ENCODE measurements at places on chromosomes 5 and 9. TPM values are rescaled to one million over a fixed set of nuclear protein-coding genes. Genes with fewer than 3 reads are reported as not detected.

DNA sequence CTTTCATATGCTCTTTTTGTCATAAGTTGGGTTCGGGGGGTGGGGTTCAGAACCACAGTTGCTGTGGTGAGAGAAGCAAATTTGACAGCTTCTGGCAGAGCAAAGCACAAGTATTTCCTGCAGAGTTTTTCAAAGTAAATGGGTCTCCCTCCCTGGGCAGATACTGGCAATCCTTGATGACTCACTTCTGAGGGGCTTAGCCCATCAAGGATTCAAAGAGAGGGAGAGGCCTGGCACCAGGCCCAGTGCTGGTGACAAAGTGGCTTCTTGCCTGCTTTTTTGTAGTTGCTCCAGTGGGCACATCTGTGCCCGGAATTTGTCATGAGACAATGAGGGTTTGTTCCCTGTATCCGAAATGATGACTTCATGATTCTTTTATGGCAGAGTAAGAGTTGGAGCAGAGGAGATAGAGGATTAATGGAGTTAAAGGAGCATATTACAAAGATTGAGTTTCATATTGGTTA lies 46.6 kb upstream of the TNC start:
- no peak for DNase-seq

DNA sequence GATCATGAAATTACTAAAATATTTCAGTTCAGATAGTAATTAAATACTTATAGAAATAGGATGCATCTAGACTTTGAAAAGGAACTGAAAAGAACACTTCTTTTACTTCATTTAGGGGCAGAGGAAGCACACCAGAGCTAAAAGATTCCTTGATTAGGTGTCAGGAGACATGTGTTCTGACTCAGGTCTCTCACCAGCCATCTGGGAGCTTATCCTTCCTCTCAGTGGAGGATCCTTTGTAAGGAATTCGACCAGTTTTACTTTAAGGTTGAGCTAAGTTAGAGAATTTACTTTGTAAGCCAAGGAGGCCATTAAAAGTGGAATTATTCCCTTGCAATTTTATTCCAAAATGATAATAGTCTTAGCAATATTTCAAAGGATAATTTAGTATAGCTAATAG lies 16.7 kb downstream of the VCAN start:
- no peak for DNase-seq

DNA sequence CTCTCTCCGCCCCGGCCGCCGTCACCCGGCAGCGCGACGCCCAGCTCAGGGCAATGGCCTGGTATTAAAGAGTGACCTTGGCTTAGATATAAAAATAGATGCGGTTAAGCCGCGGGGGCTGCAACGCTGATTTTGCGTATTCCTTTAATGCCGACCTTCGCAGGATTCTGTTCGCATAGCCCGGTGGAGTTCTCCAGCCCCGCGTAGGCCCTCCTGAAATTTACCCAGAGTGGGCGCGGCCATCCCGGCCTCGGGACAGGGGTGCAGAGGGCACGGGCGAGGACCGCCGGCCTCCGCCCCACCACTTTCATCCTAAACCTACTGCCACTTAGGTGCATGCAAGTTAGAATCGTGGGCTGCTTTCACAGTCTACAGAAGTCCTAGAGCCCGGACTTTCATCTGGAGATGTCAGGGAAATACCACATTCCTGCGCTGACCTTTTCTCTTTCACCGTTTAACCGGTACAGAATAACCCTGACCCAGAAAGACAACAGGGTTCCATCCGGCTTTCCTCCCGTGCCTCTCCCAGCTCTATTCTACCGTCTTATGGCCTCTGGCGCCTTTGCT lies 492 bp upstream of the FAM169A start:
- DNase-seq: no peak

- no peak for DNase-seq
Measured at GRCh38 chr9:72424131-72424530, 59.1 kb upstream of the ZFAND5 start.

- DNase-seq: no peak
Measured at GRCh38 chr5:150082374-150082773, 4.0 kb downstream of the CSF1R start.

PPIC gene
- polyA plus RNA-seq: 37.2 TPM

- no peak for DNase-seq
Measured at GRCh38 chr9:36813154-36813553, 220.9 kb downstream of the PAX5 start.

- DNase-seq: no peak
Measured at GRCh38 chr5:135039271-135040033, 5.4 kb upstream of the PITX1 start.

Data from left renal pelvis (tissue), 4 donors.